Frontal cortex (tissue), 4 donors: ENCODE measurements at places on chromosomes 1 and 21.

GRCh38 chr1:1890506-1891348, at the start of gene GNB1:
GNB1 (minus strand) TSS chr1:1891087; CDS start chr1:1825453, 65,634 bp downstream.
- peak; percentile 99 for DNase-seq

DNA sequence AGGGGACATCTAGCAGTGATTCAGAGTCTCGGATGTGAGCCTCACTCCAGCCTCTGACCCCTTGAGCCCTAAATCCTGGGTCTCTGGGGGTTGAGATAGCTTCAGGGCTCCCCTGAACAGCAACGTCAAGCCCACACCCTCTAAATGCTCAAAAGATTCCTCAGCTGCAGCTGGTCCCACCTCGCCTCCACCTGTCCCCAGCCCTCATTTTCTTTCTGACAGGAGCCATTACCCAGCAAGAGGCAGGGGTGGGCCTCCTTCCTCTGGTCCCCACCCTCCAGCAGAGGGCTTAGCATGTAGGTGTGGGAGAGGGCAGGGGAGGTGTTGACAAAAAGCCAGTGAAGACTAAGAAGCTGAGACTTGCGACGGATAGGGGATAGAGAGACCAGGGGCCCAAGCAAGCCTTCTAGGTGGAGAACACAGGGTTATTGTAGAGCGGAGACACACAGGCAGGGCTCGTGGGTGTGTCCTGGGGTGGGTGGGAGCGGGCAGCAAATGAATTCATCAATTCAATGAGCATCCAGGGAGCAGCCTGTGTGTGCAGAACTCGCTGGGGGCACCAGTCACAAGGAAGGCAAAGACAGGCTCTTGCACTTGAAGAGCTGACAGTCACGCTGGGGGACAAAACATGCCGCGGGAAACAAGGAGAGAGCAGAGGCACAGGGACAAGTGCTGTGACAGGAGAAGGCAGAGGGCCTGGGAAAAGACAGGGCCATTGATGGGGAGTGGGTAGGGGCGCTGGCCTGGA, 48.9 kb upstream of the GOLT1A start:
- no peak for DNase-seq

- no peak for DNase-seq
Observed at GRCh38 chr1:160224606-160225005, 19.4 kb downstream of the PEA15 start.

DNA sequence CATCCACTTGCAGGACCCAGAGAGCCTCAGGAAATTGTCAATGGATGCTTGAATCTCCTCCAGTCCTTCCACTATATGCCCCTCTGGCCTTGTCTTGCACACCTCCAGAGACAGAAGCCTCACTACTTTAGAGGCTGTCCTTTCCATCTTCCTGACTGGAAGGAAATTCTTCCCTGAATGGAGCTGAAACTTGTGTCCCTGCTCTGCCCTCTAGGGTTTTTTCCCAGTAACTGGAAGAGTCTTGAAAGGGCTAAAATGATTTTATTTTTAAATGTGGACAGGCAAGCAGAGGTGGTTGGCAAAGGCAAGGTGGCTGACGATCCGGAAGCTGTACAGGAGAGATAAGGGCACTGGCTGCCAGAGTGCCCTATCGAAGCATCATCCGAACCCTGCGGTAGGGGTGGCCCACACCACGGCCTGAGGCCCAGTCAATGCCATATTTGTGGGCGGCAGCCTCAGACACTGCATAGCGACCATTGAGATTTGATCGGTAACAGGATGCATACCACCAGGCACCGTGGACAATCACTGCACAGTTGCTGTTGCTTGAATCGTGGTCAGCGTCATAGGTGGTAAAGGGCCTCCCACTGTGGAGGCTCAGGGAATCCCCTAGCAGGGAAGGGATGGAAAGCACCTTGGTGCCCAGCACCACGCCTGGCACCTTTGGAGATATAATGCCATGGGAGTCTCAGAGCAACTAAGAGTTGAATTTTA, 2.3 kb upstream of the MAP3K6 start:
- DNase-seq = no peak

GRCh38 chr1:90114521-90115141, 119.7 kb downstream of the ZNF326 start:
- DNase-seq = peak; percentile 31

- DNase-seq = no peak
Observed at GRCh38 chr21:27817902-27818623, 851.2 kb upstream of the ADAMTS5 start.

GRCh38 chr1:56434740-56435139, 144.6 kb downstream of the PLPP3 start:
- no peak for DNase-seq

DNA sequence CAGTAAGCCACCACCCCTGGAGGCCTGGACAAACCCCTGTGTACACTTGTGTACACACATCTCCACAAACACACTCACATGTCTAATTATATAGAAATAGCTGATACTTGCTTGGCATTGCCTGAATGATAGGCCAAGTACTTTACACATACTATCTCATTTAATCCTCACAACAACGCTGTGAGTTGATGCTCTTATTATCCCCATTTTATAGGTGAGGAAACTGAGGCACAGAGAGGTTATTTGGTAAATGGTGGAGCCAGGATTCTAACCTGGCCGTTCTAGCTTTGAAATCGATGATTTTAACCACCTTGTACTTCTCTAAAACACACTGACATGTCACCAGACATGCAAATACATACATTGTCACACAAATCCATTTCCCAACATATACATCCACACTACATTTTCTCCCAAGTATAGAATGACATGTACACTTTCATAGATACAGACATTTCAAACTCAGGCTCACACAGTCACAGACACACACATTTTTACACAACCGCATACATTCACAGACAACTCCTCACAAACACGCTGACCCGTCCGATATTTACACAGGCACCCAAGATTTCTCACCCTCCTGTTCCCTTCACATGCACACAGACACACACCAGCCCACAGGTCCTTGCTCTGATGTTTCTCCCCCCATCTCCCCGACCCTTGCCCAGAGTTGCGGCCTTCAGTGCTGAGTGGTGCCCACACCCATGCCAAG, 3.2 kb downstream of the ARHGEF19 start:
- no peak for DNase-seq

- DNase-seq = peak; percentile 43
Observed at GRCh38 chr1:22711591-22712501, 1.2 kb downstream of the EPHB2 start.

DNA sequence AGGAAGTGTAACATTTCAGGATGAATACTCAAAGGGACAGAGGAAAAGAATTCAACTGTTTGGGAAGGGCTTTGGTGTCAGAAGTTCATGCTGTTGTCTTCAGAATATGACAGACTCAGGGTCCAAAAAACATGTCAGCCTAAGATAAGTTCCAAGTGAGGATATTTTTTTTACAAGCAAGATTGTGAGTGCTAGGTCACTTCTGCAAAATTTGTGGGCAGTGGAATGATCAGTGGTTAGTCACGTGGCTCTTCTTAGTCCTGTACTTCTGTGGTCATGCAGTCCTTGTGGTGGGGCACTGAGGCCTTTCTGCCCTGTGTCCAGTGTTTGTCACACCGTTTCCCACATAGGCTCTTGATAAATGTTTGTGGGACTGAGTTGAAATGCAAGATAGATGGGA, 5.2 kb downstream of the RGL1 start:
- no peak for DNase-seq
